Upper lobe of right lung (tissue), 1 donor: ENCODE measurements at places on chromosomes 1 and 21.
A peak's percentile ranks its signal among the peaks of the same experiment; 100 is the strongest.

GRCh38 chr1:109996476-109996875 lies 11.9 kb downstream of the AHCYL1 start:
- no peak for DNase-seq

DNA sequence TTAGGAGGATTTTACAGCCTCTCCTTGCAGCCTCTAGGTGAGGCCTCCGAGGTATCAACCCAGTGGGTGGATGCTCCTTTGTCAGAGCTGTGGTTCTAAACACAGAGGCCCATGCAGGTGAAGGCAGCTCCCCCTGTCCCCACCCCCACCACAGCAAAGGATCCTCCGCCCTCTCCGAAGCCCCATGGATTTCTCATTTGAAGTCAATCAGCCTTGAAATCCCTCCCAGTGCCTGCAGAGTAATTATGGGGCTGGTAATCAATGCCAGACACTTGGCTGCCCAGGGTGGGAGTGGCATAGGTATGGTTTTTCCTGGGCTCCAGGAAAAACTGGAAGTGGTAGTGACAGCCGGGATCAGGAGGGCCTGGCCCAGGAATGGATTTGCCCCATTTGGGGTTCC lies 119.5 kb upstream of the CSF3R start:
- DNase-seq: peak; percentile 25

DNA sequence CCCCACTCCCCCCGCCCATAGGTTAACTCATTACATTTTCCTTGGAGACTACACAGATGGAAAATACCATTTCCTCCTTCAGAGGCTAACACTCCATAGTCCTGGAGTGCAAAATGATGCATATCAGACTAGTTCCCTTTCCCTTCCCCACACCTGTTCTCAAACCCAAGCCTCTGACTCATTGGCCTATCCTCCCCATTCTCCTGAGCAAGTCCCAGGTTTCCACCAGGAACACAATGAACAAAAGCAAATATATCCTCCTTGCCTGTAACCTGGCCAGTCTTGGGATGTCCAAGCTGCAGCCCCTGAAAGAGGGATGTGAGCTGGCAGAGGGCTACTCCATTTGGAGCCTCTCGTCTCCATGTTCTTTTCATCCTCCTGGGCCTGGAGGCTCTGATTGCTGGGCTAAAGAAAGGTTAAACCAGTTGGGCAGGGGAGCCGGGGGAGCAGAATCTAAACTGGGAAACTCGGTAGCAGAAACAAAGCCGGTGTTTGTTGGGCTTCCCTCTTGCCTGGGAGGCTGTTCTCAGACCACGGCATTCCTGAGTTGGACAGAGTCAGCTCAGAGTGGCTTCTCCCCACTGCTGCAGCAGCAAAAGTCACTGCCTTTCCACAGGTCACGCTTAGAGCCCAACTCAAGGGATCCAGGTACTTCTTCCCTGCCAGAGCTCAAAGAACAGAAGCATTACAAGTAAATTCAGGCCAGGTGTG lies 13.9 kb downstream of the SSR2 start:
- no peak for DNase-seq

- peak; percentile 92 for DNase-seq
These were observed 996 bp upstream of the TMEM51 start for GRCh38 chr1:15152318-15153183.

GRCh38 chr21:42591170-42591869 lies 62.1 kb upstream of the PDE9A start:
- no peak for DNase-seq

DNA sequence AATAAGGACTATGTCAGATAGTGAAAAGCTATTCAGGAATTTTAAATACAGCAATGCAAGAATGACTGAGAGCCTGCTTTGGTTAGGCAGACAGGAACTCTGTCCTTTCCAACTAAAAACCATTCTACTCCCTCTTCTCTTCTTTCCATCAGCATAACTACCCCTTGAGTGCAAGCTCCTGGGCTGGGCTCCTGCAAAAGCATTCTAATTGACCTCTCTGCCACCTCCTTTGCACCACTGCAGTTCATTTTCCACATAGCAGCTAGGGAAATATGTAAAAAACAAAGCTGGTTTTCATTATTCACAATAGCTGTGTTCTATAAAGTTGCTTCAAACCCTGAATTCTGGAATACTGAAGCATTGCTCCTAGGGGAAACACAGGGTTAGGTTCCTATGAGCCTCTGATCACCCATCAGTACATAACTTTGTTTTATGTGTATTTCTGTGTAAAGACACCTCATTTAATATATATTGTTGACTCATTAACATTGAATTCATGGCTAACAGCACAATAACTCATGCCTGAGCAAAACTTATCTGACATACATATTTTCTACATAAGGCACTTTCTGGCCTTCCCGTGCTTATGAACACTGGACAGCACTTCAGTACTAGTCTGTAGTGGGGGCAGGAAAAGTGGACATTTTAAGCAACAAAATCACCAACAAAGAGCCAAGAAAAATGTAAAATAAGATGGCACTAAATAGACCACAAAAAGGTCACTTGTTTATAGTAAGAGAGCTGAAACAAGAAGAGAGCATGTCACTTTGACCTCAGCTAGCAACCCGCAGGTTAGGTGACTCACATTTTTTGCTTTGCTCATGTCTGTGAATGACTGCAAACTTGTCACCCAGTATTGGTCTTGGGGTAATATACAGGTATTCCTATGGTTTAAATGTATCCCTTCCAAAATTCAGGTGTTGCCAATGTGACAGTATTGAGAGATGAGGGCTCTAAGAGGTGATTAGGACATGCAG lies 57.9 kb upstream of the IRF2BP2 start:
- DNase-seq: no peak

DNA sequence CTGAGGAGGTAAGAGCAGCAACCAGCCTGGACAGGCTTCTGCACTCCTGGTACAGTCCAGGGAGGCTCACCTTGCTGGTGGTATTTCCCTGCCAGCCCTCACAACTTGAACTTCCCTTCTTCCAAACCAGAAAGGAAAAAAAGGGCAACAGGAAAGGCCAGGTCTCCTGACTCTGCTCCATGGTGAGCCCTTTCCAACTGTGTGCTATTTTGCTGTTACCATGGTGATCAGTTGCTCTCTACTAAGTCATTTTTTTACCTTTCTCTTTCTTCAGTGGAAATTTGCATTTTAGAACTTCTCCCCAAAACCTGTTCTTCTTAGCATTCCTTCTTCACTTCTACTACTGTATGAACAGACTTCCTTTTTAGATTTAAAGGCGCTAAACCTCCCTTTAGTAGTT lies 164.3 kb downstream of the GRIK1 start:
- no peak for DNase-seq

- peak; percentile 46 for DNase-seq
These were observed 52.2 kb downstream of the NENF start for GRCh38 chr1:212484701-212485570.

GRCh38 chr1:94714152-94714551 lies 106.0 kb upstream of the SLC44A3 start:
- no peak for DNase-seq

DNA sequence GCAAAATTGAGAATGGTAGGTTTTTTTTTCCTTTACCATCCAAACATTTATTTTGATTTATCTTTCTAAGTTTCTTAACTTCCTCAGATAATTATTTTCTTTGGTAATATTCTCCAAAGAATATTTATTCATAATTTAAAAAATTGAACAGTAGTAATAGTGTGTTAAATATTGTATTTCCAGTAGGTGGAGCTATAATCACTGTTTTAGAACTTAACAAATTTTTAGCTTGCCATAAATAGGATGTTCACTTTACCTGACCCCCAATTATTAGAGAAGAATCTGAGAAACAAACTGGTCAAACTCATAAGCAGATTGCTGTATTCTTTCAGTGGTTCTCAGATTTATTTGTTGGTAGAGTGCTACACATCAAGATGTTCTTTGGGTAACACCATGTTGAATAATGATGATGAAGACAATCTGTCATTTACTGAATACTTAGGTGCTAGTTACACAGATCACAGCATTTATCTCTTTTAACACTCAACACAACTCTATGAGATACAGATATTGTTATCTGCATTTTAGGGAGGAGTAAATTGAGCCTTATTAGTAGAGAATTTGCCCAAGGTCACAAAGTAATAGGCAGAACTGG lies 82.4 kb upstream of the GPR88 start:
- no peak for DNase-seq

GRCh38 chr1:224523676-224524075 lies 89.1 kb upstream of the WDR26 start:
- no peak for DNase-seq

DNA sequence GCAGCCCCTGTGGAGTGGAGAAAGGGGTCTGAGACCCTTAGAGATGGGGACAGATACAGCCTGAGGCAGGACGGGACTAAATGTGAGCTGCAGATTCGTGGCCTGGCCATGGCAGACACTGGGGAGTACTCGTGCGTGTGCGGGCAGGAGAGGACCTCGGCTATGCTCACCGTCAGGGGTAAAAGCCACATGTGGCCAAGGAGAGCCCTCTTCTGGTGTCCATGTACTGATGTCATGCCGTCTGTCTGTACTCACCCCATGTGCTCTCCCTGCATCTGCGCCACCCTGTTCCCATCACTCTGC lies 84.7 kb downstream of the OBSCN start:
- peak; percentile 44 for DNase-seq

DNA sequence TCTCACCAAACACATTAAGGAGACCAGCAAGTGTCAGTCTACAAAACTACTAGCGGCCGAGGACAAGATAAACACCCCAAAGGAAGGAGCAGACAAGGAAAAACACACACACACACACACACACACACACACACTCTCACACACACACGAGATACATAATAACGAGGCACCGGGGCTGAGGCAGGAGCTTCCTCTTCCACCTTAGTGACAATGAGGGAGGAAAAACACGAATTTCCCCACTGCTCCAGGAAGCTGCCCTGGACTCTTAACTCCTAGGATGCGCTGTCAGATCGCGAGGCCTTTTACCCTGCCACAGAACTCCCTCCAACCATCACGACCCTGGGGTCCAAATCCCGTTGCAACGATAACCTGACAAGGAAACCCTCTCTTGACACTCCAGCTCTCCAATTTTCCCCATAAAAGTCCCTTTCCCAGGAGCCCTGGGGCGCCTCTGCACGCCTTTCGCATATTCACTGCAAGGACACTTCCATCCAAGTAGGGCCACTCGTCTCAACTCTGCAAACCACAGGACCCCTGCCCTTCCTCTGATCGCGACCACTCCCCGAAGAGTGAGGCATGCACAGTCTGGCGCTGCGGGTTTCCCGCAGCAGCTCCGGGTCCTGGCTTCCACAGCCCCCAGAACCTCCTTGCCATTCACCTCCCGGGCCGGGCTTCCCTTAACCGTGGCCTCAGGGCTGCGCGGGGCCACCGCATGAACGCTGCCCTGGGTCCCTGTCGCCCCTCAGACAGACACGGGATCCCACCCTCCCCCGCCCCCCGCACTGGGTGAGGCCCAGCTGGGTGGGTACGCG lies 581 bp downstream of the ETV3 start:
- no peak for DNase-seq

GRCh38 chr1:225880222-225880588 lies 2.0 kb downstream of the TMEM63A start:
- DNase-seq: no peak

- DNase-seq: peak; percentile 91
These were observed at the start of the genes HSF2BP and RRP1B for GRCh38 chr21:43659136-43660000. HSF2BP (minus strand) TSS chr21:43659488; CDS start chr21:43658096, 1,392 bp downstream. RRP1B (plus strand) TSS chr21:43659560; CDS start chr21:43659665, 105 bp downstream.

- no peak for DNase-seq
These were observed 21.1 kb downstream of the C2CD2 start for GRCh38 chr21:41932576-41933312.

DNA sequence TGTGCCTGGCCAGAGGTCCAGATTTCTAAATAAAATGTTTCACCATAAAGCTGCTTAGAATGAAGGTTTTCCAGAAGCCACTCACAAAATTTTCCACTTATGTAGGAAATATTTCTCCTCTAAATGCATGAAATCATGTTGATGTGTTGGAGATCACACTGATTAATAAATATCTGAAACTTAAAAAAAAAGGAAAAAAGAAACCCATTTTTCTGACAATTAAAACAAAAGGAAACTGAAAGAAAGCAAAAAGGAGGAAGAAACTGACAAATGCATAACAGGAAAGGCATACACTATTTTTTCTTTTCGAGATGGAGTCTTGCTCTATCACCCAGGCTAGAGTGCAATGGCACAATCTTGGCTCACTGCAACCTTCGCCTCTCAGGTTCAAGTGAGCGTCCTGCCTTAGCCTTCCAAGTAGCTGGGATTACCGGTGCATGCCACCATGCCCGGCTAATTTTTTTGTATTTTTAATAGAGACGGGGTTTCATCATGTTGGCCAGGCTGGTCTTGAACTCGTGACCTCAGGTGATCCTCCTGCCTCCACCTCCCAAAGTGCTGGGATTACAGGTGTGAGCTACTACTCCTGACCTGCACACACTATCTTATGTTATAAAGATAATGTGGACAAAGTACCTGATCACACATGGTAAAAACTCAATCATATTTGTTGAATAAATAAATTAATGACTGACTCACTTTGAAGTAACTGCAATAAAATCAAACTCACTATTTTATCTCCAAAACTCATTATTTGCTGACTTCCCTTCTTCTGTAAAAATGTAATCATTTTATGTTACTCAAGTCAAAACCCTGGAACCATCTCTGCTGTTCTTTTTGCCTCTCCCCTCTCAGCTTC lies 149.8 kb upstream of the NR5A2 start:
- no peak for DNase-seq

GRCh38 chr1:170301596-170301995 lies 155.8 kb downstream of the NTMT2 start:
- no peak for DNase-seq

DNA sequence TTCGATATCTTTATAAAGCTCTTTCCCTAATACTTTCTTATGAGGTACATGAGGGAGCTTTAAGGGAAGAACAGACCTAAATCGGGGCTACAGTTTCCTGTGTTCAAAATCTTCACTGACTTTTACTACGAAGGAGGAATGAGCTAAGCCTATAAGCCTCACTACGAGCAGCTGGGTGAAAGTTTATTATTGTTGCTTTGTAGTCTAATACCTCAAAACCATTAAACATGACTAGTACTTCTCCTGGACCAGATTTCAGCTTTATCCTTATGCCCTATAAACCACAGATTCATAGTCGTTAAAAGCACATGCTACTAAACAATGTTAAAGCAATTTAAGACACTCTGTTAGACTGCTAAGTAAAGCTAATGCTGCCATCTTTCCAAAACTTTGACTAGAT lies 30.2 kb downstream of the NDC1 start:
- no peak for DNase-seq

DNA sequence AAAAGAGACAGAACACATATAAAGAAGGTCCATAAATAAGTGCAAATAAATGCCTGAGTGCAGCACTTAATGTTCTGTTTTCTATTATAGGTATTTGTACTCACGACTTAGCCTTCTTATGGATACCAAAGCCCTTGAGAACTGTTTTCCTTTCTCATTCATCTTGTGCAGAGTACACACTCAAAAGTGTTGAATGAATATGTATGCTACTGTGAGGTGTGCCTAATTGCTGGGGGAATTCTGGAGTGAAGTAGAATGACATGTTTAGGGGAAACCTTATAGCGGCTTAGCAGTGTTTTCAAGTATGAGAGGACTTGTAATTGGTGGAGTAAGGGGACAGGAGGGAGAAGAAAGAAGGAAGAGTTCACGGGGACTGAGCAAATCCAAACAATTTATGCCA lies 157.6 kb downstream of the CACNA1E start:
- no peak for DNase-seq

DNA sequence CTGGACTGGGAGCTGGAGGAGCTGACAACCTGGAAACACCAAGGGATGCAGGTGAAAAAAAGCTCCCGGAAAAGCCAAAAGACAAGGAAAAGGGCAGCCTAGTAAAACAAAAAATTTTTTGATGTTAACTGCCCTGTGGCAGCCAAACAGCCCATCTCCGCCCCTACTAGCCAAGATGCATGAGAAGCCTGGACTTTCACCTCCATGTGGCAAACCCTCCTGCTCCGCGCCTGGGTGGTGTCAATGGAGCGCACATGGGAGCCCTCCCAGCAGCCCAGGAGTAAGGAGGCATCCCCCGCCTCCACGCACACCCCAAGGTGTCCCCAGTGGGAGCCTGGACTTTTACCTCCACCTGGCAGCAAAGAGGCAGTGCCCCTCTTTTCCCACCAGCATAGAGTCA lies 30.5 kb downstream of the LEMD1 start:
- DNase-seq: no peak
